Neural progenitor cell (in vitro differentiated cells): ENCODE measurements at places on chromosomes 7 and 10.

- H3K27ac ChIP-seq: no peak overlapping the region
- no peaks in the 10 kb centered on the region for H3K27me3 ChIP-seq
- H3K4me3 ChIP-seq: no peak overlapping the region
- H3K4me1 ChIP-seq: no peaks in the 10 kb centered on the region
- DNase-seq: no peak
- H3K36me3 ChIP-seq: no peaks in the 10 kb centered on the region
Measured at GRCh38 chr7:38034062-38034908, 113.8 kb downstream of the EPDR1 start.

GRCh38 chr7:112206991-112207592 is 597 bp downstream of the ZNF277 start:
- H3K27me3 ChIP-seq: peaks cover 8% of the 10 kb centered on the region
- H3K4me1 ChIP-seq: peaks cover 15% of the 10 kb centered on the region
- peak overlapping the region; percentile 79 for H3K4me3 ChIP-seq
- H3K36me3 ChIP-seq: no peaks in the 10 kb centered on the region
- no peak overlapping the region for H3K27ac ChIP-seq
- DNase-seq: no peak

DNA sequence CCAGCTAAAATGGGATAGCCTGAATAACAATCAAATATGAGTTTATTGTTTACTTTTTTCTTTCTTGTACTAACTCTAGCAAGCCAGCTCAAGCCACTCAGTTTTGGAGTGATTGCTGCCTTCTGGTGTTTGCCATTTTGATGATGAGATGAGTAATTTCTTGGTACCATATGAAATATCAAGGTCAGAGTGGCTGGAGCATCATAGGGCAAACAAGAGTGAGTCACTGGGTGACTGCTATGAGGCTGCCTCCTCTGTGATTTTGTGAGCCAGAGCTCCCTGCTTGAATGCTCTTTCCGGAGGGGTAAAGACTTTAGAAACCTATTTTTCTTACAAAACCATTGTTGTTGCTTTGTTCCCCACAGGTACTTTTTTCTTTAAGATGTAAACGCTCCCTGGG is 295.6 kb downstream of the PRKG1 start:
- peaks cover 13% of the 10 kb centered on the region for H3K4me1 ChIP-seq
- no peak overlapping the region for H3K27ac ChIP-seq
- H3K36me3 ChIP-seq: no peaks in the 10 kb centered on the region
- DNase-seq: no peak
- H3K27me3 ChIP-seq: no peaks in the 10 kb centered on the region

DNA sequence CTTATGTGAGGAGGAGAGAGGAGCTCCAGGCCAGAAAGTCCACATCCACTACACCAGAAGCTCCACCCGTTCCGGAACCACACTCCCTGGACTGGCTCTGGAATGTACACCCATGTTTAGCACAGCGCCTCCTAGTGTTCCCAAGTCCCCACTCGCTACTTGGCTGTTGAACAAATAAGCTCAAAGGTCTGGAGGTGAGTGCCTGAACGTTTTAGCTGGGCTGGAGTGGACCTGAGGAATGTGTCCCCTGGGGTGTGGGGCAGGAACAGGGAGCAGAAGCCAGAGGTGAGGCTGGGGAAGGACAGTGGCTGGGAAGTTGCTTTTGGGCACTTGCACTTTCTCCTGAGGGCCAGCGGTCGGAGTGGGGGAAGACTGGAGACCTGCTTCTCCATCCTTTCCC is 164.1 kb upstream of the CDCA7L start:
- H3K4me1 ChIP-seq: no peaks in the 10 kb centered on the region
- H3K27me3 ChIP-seq: no peaks in the 10 kb centered on the region
- no peak overlapping the region for H3K27ac ChIP-seq
- no peaks in the 10 kb centered on the region for H3K36me3 ChIP-seq
- no peak overlapping the region for H3K4me3 ChIP-seq
- DNase-seq: peak; percentile 52

DNA sequence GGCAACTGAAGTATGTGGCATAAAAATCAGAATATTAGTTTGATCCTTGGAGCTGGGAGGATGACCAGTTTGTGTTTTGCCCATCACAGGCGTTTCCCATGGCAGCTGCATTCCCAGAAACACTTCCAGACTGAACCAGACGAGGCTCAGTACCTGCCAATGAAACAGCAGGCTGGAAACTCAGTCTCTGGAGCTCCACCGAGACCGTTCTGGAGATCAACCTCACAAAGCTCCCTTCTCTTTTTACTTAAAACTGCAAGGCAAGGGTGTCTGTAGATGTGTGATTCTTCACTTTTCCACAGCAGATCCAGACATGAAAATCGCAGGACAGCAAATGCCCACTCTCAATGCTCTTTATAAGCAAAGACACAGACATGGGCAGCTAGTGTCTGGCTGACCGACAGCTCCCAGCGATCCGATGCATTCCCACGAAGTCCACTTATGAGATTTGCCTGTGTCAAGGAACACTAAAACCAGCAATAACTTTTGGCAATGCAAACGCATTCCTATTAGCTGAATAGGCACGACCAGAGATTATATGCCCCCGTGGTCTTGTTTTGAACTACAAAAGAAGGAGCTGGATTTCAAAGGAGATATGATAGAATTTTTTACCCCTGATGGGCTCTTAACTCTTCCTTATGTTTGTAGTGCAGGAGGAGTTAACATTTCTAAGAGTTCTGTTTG is 72.6 kb downstream of the ADAM12 start:
- no peak overlapping the region for H3K27ac ChIP-seq
- DNase-seq: no peak
- no peak overlapping the region for H3K4me3 ChIP-seq
- no peaks in the 10 kb centered on the region for H3K36me3 ChIP-seq

DNA sequence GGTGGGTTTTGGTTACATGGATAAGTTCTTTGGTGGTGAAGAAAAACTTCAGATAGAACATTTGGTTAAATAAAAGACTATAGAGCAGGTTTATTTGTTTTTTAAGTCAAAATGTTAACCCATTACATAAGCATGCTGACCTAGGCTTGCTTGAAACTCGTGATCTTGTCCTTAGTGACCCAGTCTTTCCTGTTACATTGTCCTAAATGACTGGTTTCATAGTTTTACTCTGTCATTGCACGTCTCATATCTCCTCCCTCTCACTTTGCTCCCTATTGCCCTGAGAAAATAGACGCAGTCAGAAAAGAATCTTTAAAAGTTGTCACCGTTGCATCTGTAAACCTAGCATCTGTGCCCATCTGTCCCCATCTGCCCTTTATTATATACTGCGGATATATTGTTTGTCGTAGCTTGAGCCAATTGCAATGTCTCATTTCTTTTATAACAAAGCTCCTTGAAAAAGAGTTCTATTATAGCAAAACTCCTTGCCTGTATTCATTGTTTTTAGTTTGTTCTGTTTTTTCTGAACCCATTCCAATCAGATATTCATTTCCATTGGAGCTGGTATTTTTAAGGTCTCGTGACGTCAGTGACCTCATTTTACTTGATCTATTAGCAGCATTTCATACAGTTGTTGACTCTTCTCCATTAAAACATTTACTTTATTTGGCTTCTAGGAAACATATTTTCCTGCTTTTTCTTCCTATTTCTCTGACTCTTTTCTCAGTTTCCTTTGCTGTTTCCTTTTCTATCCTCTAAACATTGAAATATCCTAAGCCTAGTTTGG is 57.3 kb downstream of the HELLS start:
- DNase-seq: no peak
- no peaks in the 10 kb centered on the region for H3K27me3 ChIP-seq
- H3K4me1 ChIP-seq: no peaks in the 10 kb centered on the region
- no peak overlapping the region for H3K4me3 ChIP-seq
- no peak overlapping the region for H3K27ac ChIP-seq

DNA sequence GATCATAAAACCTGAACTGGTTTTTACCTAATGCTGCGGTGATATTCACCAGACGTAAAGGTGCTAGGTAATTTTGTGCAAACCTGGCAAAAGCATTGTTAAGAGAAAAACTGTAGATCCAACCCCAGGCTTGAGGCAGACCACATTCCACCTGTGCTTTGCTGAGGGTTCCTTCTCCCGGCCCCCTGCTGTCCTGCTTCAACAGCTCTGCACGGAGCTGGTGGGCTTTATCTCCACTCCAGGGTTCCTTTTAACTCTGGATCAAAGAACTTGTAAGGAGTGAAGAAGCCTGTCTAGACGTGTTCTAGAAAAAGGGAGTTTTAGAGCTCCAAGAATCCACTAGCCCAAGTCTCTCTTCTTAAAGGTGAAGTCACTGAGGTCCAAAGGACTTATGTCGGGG is 87.5 kb upstream of the NMT2 start:
- H3K27me3 ChIP-seq: no peaks in the 10 kb centered on the region
- DNase-seq: no peak
- no peak overlapping the region for H3K4me3 ChIP-seq
- no peaks in the 10 kb centered on the region for H3K36me3 ChIP-seq

GRCh38 chr7:73833251-73833919 is 2.6 kb downstream of the CLDN4 start:
- H3K27me3 ChIP-seq: peaks cover 9% of the 10 kb centered on the region
- H3K36me3 ChIP-seq: no peaks in the 10 kb centered on the region
- DNase-seq: no peak
- no peak overlapping the region for H3K27ac ChIP-seq
- peaks cover 32% of the 10 kb centered on the region for H3K4me1 ChIP-seq
- no peak overlapping the region for H3K4me3 ChIP-seq

DNA sequence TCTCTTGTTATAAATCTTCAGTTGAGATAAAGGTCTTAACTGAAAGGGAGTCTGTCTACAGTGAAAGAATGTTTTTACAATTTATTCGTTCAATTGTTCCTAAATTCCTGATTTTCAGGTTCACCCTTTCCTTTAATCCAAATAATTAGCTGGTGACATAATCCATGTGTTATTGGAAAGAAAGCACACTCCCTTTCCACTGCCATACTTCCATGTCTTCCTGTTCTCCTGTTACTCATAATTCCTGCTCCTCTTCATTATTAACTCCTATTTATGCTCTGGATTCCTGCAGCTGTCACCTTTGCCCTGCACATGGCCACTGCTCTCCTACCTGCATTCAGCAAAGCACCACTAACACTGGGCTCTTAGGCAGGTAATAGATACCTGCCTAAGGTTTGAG is 40.0 kb upstream of the FAM3C start:
- peaks cover 19% of the 10 kb centered on the region for H3K4me1 ChIP-seq
- H3K27me3 ChIP-seq: no peaks in the 10 kb centered on the region
- no peak for DNase-seq
- H3K36me3 ChIP-seq: no peaks in the 10 kb centered on the region
- no peak overlapping the region for H3K4me3 ChIP-seq

GRCh38 chr10:1609648-1609970 is 127.7 kb downstream of the ADARB2 start:
- no peaks in the 10 kb centered on the region for H3K27me3 ChIP-seq
- DNase-seq: no peak
- no peak overlapping the region for H3K4me3 ChIP-seq
- peaks cover 35% of the 10 kb centered on the region for H3K4me1 ChIP-seq

- DNase-seq: no peak
- H3K27me3 ChIP-seq: no peaks in the 10 kb centered on the region
- no peaks in the 10 kb centered on the region for H3K36me3 ChIP-seq
- no peak overlapping the region for H3K4me3 ChIP-seq
Measured at GRCh38 chr7:20574784-20575720, 40.4 kb upstream of the ABCB5 start.

GRCh38 chr7:11208883-11209465 is 235.3 kb downstream of the PHF14 start:
- DNase-seq: no peak
- H3K27ac ChIP-seq: no peak overlapping the region
- no peaks in the 10 kb centered on the region for H3K4me1 ChIP-seq
- H3K36me3 ChIP-seq: no peaks in the 10 kb centered on the region
- no peak overlapping the region for H3K4me3 ChIP-seq
- H3K27me3 ChIP-seq: no peaks in the 10 kb centered on the region

- no peaks in the 10 kb centered on the region for H3K27me3 ChIP-seq
- no peak overlapping the region for H3K27ac ChIP-seq
- no peaks in the 10 kb centered on the region for H3K4me1 ChIP-seq
- H3K4me3 ChIP-seq: no peak overlapping the region
- no peak for DNase-seq
Measured at GRCh38 chr10:66678521-66678920, 247.3 kb upstream of the LRRTM3 start.

- H3K27ac ChIP-seq: no peak overlapping the region
- DNase-seq: no peak
- H3K36me3 ChIP-seq: no peaks in the 10 kb centered on the region
- no peaks in the 10 kb centered on the region for H3K27me3 ChIP-seq
Measured at GRCh38 chr7:128946936-128947830, 9.5 kb downstream of the IRF5 start.

GRCh38 chr7:44625526-44626471 is 19.4 kb downstream of the OGDH start:
- no peaks in the 10 kb centered on the region for H3K36me3 ChIP-seq
- H3K27me3 ChIP-seq: no peaks in the 10 kb centered on the region
- H3K4me1 ChIP-seq: no peaks in the 10 kb centered on the region
- no peak overlapping the region for H3K27ac ChIP-seq

- H3K27me3 ChIP-seq: no peaks in the 10 kb centered on the region
- no peak for DNase-seq
- H3K36me3 ChIP-seq: no peaks in the 10 kb centered on the region
- no peak overlapping the region for H3K27ac ChIP-seq
- H3K4me3 ChIP-seq: no peak overlapping the region
Measured at GRCh38 chr7:47520406-47520805, 61.5 kb downstream of the TNS3 start.

DNA sequence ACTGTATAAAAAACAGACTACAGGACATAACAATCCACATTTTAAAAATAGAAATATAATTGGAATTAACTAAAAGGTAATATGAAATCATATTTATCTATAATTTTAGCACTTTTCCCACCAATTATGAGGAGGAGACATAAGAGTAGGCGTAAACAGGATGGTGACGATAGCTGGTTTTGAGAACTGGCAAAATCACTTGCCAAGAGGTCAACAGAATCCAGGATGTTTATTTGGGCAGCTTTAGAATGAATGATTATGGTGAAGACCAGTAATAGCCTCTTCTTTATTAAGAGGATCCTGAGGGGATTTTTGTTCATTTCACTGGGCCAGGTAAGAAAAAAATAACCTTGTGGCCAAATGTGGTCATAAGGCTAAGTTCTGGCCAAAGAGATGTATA is 67.2 kb downstream of the TPK1 start:
- no peak overlapping the region for H3K4me3 ChIP-seq
- H3K36me3 ChIP-seq: no peaks in the 10 kb centered on the region
- DNase-seq: no peak
- no peak overlapping the region for H3K27ac ChIP-seq
- no peaks in the 10 kb centered on the region for H3K4me1 ChIP-seq
- no peaks in the 10 kb centered on the region for H3K27me3 ChIP-seq

GRCh38 chr10:86732771-86733170 is 23.6 kb upstream of the BMPR1A start:
- H3K27me3 ChIP-seq: no peaks in the 10 kb centered on the region
- DNase-seq: no peak
- no peak overlapping the region for H3K4me3 ChIP-seq
- H3K36me3 ChIP-seq: no peaks in the 10 kb centered on the region

DNA sequence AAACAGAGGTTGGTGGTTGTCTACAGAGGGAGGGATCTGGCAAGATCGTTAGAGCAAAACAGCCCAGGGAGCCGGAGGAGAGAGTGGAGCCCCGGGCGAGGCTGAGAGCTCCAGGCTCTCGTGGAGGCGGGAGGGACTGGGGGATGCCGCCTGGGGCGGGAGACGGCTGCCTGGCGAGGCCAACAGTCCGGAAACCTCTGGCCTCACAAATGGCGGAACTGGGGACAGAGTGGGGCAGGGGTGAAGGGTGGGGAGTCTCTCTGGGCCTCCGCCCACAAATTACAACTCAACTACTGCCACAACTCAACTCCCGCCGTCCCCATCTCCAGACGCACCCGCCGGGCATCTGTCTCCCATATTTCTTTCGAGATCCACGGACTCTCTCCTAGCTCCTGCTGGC is 47.7 kb downstream of the CLEC2L start:
- no peak overlapping the region for H3K27ac ChIP-seq
- H3K36me3 ChIP-seq: no peaks in the 10 kb centered on the region
- H3K27me3 ChIP-seq: no peaks in the 10 kb centered on the region
- H3K4me3 ChIP-seq: no peak overlapping the region
